ENCODE measurements at places on chromosomes 7 and 10.
A peak's percentile ranks its signal among the peaks of the same experiment; 100 is the strongest.

- no peak for DNase-seq
Measured at GRCh38 chr7:107025449-107026103, 18.9 kb upstream of the PRKAR2B start.

GRCh38 chr7:132842478-132842877 lies 239.4 kb downstream of the CHCHD3 start:
- no peak for DNase-seq

DNA sequence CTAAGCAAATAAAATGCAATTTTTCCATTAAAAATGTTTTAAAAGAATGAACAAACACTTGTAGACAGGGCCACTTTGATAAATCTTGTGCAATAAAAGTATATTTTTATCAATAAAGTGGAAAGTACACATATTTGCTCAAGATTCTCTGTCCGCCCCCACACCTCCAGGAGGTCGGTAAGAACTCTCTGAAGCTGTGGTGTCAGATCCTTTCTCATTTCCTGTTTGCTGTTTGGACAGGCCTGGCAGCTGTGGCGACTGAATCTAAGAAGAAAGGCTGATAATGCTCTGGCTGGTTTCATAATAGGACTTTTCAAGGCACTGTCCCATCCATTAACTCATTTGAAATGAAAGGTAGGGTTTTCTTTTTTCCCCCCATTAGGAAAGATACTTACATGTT lies 15.3 kb upstream of the ASB4 start:
- DNase-seq: no peak

DNA sequence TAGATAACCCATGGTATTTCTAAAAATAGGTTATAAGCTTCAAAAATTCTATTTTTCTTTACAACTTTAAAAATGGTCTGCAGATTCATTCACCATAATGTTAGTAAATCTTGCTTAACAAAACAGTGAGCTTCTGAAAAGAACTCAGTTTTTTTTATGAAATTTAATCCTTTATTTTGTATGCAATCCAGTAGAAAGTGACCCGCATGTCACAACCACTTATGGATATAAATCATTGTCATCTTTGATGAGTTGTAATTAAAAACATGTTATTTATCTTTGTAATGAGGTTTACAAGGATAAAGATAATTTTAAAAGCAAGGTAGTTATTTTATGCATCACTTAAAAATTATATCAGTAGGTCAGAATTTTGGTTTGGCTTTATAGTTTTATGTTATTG lies 173.5 kb upstream of the SEMA3A start:
- no peak for DNase-seq

- no peak for DNase-seq
Measured at GRCh38 chr10:1526436-1527055, 210.8 kb downstream of the ADARB2 start.

- no peak for DNase-seq
Measured at GRCh38 chr10:6871128-6871527, 291.1 kb upstream of the PRKCQ start.

- peak; percentile 38 for DNase-seq
Measured at GRCh38 chr7:23055582-23056178, 41.8 kb upstream of the HYCC1 start.

- DNase-seq: no peak
Measured at GRCh38 chr10:122795924-122796323, 49.7 kb downstream of the CUZD1 start.

GRCh38 chr10:97763411-97763810 lies 8.4 kb downstream of the SFRP5 start:
- no peak for DNase-seq

- DNase-seq: no peak
Measured at GRCh38 chr10:94094540-94094939, 100.8 kb downstream of the PLCE1 start.

- DNase-seq: no peak
Measured at GRCh38 chr7:74082770-74083116, 861 bp upstream of the LIMK1 start.

- DNase-seq: no peak
Measured at GRCh38 chr7:121331048-121331447, 2.2 kb downstream of the WNT16 start.

- no peak for DNase-seq
Measured at GRCh38 chr7:133514551-133514950, 261.7 kb downstream of the EXOC4 start.

DNA sequence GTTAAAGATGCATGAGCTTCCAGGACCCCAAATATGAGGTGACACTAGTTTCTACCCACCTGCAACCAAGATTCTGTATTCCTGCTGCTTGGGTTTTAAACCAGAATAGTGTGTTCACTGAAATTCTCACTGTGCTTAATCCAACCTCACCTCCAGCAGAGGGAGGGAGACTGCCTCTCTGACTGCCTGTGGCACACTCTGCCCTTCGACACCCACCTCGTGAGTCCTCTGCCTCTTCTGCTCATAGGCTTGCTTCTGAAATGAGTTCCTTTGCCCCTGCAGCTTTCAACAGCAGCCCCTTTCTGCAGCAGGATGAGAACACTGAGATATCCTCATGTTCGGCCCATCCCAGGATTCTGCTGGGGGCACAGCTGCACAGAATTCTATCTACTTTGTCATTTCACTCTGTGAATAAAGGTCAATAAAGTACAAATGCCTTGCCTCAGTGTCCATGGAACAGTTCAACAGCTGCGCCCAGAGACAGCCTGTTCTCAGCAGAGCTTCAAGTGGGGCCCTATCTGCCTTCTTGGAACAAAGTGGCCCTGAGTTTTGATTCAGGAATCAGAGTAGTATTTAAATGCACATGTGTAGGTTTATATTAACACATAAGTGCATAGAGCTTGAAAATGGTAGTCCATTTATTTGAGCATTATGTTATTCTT lies 632.5 kb downstream of the TNS3 start:
- DNase-seq: no peak

- DNase-seq: no peak
Measured at GRCh38 chr7:28151965-28152364, 28.6 kb downstream of the JAZF1 start.

DNA sequence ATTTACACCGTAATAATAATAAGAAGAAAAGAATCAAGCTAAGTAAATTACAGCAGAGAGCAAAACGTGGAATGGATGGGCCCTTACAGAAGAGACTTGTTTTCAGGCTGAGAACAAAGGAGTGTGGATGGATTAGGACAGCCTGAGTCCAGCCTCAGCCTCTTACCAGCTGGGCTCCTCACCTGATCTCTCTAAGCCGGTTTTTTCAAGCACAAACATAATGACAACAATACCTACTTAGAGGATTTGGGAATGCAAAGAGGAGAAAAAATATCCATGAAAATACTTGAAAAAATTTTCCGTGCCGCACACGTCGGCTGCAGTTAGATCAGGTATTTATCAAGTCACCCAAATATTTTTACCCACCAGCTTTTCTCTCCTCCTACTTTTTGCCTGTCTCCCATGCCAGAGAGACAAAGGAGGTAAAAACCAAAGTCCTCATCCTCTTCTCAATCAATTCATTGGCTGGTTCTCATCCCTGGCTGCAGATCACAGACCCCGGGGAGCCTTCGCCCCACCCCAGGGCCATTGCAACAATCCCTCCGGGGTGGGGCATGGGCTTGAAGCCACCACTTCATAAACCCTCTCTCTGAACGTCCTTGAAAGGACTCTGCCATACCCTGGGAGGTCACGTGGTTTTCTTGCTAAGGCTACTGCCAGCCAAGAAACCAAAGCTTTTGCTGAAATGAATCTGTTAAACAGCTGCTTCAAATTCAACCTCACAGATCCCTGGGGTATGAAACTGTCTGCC lies 29.7 kb upstream of the GTF2I start:
- no peak for DNase-seq

- DNase-seq: no peak
Measured at GRCh38 chr7:44914992-44915607, 29.8 kb upstream of the PURB start.

DNA sequence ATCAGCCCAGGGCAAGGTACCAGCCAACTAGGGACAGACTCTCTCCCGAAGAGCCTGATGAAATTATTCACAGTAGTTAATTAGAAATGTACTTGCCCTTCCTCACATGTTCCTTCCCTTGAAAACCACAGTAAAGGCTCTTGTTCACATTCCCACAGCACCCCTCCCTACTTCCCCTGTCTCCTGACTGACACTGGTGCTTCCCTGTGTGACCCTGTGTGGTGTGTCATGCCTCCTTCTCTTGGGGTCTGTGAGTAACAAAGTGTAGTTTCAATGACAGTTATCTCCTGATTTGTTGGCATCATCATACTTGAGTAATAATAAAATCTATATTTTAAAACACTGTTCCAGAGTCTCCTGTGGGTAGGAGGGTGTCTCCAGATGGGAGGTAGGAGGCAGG lies 209.7 kb downstream of the ABCA13 start:
- DNase-seq: no peak

DNA sequence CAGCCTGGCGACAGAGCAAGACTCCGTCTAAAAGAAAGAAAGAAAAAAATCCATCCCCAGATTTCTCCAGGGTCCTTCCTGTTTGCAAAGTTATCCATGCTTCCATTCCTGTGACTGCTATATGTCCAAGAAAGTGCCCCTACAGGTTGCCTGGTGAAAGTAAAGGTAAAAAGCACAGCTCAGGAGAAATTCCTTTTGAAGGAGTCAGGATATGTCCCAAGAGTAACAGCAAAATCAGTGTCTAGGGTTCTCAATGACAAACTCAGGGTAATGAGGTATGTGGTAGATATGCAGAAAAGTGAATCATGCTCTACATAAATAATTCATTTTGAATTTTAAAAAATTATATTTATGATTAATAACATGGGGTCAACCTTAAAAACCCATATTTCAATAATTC lies 91.5 kb downstream of the CTTNBP2 start:
- no peak for DNase-seq

GRCh38 chr10:119980956-119981750 lies 88.6 kb downstream of the SEC23IP start:
- no peak for DNase-seq

DNA sequence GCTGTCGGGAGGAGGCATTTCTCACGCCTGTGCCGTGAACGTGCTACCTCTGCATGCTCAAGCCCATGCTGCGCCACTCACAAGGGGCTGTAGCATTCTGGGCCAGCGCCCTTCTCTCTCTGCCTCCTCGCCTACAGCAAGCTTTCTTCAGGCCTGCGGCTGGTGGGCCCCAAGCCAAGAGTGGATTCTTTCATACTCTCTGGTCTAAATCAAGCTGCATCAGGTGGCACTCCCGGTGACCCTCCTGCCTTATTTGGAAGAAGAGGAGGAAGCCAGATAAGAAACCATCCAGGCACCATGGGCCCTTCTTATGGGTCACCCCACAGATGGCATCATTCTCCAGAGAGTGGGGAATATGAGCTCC lies 86.7 kb upstream of the DUSP5 start:
- peak; percentile 71 for DNase-seq

DNA sequence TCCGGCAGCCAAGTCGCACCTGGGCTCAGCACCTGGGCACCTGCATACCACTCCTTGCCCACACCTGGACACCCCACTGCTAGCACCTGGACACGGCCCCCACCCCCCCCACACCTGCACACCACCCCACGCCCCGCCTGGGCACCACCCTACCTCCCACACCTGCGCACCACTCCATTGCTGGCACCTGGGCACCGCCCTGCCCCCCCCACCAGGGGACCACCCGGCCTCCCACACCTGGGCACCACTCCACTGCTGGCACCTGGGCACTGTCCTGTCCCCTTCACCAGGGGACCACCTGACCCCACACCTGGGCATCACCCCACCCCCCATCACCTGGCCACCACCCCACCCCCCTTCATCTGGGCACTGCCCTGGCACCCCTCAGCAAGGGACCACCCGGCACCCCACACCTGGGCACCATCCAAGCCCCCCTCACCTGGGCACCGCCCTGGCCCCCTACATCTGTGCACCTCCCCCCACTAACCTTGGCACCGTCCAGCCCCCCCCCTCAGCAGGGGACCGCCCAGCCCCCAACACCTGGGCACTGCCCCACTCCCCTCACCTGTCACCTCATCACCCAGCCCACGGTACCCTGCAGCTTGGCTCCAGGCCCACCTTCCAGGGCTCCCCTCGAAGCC lies 33.8 kb upstream of the RNF32 start:
- DNase-seq: no peak

DNA sequence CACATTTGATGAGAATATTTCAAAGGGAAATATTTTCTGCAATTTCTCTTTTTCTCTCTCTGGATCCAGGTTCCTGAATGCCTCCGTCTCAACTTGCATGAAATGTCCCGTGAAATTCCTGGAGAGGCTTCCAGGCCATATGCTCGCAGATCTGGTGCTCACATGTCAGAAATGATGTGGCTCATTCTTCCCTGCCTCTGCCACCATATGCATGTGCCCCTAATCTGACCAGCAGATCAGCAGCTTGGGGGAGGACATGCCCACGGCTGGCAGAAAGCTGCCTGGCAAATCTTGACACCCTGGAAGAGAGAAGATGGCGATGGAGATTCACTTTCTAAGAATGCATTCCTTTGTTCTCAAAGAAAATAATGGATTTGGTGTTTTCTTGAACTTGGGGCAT lies 490.7 kb downstream of the RPS24 start:
- DNase-seq: no peak

DNA sequence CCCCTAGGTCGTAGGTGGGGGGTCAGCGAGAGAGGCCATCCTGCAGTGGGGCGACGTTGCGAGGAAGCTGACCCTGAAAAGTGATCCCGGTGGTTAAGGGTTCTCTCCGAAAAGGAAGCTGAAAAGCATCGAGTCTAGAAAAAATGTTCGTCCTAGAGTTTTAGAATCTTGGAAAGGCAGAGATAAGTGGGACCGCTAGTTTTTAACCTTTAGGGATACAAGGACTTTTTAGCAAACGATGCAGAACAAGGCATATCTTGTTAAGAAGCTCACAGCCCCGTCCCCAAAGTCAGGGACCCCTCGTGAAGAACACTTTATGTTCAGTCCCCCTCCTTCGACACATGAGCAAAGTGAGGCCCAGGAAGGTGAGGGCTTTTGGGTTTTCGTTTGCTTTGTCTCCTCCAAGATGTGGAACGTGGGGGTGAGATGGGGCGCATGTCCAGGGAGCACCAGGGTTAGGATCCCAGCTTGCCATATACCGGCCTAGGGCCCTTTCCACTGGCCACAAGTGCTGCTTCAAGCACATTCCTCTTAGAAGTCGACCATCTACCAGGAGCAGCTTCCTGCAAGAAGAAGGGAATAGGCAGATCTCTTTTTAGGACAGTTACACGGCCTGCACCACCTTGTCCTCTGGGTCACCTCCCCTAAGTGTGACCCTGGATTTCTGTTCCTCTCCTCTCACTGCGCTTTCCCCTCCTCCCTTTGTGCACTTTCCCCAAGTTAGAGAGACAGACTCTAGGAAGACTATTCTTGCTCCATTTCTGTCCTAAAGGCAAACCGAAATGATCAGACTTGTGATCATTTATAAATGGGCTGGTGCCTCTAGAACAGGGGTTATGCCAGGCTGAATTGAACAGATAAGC lies 969 bp downstream of the SLC35G1 start:
- DNase-seq: no peak

- DNase-seq: no peak
Measured at GRCh38 chr10:114195079-114195478, 15.9 kb downstream of the TDRD1 start.

- no peak for DNase-seq
Measured at GRCh38 chr10:80421707-80422536, 13.6 kb downstream of the PRXL2A start.

DNA sequence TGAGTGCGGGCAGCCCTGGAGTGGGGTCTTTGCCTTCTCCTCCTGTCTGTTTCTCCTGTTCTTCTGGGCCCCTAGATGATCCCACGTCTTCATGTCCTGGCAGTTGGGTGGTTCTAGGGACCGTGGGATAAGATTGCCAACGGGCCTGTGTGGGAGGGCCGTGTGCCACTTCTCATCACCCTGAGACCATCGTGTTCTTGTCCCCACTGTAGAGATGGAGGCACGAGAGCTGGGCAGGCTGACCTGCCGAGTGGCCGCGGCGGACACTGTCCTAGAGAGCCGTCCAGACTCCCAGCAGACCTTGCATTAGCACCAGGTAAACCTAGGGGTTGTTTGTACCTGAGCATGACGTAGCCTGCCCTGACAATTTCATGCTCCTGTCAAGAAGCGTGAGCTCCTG lies 18.5 kb upstream of the UBE3C start:
- no peak for DNase-seq
